ENCODE measurements at places on chromosomes 3 and 15.
A peak's percentile ranks its signal among the peaks of the same experiment; 100 is the strongest.

DNA sequence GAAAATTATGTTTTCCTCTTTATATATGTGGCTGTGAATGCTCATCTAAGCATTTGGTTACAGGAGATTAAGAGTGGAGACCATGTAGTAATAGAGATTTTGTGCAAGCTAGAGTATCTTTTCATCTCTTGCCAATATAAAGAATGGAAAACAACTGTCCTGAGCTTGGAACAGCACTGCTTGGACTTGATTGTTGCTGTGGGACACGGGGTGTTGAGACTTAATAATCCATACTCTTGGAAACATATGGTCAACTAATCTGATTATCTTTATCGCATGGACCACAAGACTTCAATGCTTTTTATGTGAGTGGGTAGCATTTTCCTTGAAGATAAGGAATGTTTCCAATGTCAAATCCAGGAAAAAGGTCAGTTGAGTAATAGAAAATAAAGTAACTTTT, 806.3 kb downstream of the DIPK2A start:
- DNase-seq, result no peak

DNA sequence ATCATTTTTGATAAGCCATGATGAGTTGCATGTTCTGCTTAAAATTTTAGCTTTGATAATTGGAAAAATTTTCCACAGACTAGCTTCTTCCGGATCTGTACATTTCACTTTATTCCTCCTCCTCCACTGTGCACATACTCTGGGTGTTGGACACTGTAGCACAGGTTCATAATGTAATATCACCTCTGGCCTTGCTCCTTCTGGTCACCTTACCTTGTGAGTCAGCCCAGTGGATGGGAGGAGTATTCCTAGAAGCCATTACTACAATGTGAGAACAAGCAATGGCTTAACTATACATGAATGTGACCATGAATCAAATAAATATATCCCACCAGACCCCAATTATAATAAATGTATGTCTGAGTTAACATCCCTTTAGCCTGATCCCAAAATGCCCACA, 6.1 kb upstream of the CDCP1 start:
- DNase-seq, result no peak

GRCh38 chr3:60542995-60543394, 708.3 kb downstream of the FHIT start:
- no peak for DNase-seq

DNA sequence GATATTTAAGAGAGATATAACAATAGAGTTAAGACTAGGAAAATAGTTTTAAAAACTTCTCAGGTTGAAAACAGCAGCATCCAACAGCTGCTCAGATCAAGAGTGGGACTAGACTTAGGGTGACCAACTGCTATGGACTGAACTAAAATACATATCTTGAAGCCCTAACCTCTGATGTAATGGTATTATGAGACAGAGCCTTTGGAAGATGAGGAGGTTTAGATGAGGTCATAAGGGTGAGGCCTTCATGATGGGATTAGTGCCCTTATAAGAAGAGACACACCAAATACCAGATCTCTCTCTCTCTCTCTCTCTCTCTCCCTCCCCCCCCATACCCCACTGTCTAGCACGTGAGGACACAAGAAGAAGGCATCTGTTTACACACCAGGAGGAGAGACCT, 37.4 kb upstream of the GALNT15 start:
- no peak for DNase-seq

GRCh38 chr15:87604857-87605446, 651.6 kb downstream of the NTRK3 start:
- no peak for DNase-seq

GRCh38 chr15:90686435-90687218, 30.5 kb upstream of the BLM start:
- DNase-seq, result peak; percentile 10

DNA sequence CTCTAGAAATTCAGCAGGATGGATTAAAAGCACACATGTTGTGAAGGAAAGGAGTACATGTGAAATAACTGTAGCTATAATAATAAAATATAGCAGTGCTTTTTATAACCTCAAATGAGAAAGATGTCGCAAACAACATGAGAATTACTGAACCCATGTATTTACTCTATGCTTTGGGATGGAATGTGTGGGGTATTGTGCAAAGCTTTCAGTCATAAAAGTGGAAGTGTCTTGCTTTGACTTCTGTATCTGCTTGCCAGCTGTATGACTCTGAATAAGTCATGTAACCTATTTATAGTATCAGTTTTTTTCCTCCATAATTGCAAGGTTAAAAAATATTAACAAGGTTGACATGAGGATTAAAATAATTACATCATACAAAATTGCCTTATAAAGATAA, 519.3 kb upstream of the CADM2 start:
- DNase-seq, result no peak

GRCh38 chr15:92886815-92887214, 13.3 kb upstream of the CHD2 start:
- DNase-seq, result no peak

DNA sequence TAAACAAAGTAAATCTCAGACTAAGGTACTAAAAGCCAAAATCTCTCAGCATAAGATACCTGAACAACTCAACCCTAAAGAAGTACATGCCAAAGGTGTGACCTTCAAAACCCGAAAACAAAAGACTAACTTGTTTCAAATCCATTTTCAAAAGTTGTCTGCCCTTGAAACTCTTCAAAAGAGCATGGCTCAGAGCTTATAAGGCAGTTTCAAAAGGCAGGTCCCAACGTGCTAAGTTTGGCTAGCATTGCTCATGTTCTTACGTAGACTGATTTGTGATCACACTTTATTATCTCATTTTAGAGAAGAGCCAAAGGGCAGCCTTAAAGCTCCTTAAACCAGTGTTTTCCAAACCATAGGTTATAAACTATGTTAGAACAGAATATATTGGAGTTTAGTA, 112.2 kb downstream of the FEZF2 start:
- DNase-seq, result no peak

GRCh38 chr15:77384589-77385359, 35.1 kb downstream of the PEAK1 start:
- no peak for DNase-seq

DNA sequence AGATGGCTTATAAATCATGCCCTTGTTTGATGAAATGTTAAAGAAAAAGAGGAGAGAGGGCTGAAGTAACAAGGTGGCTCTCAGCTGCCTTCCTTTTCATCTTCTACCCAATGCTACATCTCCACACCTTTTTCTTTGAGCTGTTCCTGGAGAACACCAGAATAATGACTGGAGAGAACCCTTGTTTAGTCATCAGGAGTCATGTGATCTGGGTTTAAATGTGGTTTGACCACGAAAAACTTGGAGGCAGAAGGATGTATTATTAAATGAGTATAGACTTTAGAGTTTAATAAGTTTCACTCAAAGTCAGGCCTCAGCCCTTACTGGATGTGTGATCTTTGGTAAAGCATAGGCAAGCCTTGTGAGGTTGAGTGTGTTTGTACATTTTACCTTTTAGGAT, 230.3 kb upstream of the TBL1XR1 start:
- peak; percentile 28 for DNase-seq

DNA sequence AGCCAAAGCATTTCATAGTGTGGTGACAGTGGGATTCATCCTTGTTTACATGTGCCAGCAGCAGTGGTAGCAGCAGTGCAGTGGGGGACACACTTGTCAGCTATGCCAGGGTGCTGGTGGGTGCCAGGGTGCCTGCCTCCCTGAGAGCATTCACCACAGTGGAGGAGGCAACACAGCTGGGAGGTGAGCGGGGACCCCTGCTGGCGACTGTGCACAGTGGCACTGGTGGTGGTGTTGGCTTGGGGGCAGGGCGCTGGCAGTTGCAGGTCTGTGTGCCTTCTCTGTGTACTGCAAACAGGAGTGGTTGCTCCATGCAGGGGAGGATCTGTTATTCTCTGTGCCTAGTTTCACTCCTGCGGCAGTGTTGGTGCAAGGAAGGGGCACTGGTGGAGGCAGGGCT, 41.2 kb downstream of the CEP63 start:
- DNase-seq, result no peak

DNA sequence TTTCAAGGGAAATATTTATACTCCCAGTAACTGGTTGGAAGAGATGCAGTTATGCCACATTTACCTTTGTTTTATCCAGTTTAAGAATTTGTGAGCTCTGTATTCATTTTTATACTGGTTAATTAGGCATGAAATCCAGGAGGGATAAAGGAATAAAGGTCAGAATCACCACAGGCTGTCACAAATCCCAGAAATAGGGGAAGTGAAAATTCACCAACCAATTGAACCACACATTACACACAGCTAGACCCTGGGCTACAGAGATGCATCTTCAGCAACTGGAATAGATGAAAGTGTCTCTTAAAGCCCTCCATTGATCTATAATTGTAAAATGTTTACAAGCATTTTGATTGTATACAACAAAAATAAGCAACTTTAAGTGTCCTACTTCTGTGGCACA, 18.5 kb downstream of the SERPINI1 start:
- DNase-seq, result no peak

GRCh38 chr15:68994981-68995761, 19.3 kb upstream of the NOX5 start:
- no peak for DNase-seq

DNA sequence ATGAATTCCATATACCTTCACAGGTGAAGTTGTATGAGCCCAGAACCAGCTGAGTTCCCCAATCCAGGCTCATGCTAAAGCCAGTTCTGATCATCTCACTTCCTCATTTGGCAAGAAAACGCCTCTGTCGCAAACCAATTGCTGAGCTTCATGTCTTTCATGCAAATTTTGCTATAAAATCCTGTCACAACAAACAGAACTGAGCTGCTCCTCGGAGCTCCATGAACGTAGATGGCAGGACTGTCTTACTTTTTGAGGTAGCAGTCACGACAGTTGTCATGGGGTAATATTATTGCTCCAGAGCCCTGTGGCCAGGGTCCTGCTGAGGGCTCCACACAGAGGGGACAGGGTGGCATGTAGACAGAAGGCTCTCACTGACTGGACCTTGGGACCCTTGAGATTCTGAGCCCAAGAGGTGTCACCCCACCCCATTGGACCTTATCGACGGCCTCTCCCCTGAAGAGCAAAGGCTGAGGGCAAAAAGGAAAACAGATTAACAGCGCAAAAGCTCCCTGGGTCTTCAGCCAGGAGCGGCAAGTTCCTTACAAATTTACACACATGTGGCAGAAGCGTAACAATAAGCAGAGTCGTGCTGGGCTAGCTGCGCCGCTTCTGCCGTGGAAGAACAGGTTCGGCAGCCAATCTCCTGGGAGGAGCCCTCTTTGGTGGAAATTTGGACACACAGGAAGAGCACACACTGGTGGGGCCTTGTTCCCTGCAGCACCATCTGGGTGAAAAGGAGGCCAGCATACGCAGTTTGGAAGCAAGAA, 249.2 kb downstream of the OPA1 start:
- DNase-seq, result peak; percentile 65

GRCh38 chr3:42979044-42979972, at the start of gene GASK1A:
TSS of gene GASK1A (plus strand) at chr3:42979311. CDS start at chr3:42979643, 332 bp downstream.
- DNase-seq, result peak; percentile 6

GRCh38 chr3:45098310-45098709, 47.9 kb downstream of the CDCP1 start:
- no peak for DNase-seq

DNA sequence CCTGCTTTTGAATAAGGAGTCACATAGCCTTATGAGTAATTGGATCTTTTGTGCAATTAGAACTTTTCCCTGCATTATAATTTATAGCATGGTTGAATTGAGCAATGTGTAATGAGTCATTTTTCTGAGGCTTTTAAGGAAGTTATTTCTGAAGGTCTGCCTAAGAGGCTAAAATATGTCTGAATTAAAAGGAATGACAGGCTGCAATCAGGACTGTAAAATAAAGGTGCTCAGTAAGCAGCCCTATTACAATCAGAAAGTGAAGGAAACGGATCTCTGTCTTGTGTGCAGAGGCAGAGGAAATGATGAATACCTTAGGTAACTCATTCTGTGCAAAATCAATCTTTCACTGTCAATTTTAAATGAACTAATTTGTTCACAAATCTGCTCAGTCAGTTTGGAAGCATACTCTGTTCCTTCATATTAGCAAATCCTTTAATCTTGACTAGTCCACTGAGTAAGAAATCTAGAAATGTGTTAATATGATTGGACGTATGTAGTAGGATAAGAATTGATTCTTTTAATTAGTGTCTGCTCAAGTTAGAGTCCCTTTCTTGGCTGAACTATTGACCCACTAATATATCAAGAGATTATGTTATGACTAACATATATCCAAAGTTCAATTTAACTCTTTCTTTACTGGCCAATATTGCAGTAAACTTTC, 290.1 kb downstream of the ZIC1 start:
- no peak for DNase-seq

- no peak for DNase-seq
Observed at GRCh38 chr15:45117308-45118130, 3.4 kb downstream of the DUOXA2 start.

- no peak for DNase-seq
Observed at GRCh38 chr3:44970926-44971490, 5.0 kb downstream of the ZDHHC3 start.

GRCh38 chr3:127791221-127791913, 30.9 kb downstream of the MGLL start:
- DNase-seq, result peak; percentile 13

DNA sequence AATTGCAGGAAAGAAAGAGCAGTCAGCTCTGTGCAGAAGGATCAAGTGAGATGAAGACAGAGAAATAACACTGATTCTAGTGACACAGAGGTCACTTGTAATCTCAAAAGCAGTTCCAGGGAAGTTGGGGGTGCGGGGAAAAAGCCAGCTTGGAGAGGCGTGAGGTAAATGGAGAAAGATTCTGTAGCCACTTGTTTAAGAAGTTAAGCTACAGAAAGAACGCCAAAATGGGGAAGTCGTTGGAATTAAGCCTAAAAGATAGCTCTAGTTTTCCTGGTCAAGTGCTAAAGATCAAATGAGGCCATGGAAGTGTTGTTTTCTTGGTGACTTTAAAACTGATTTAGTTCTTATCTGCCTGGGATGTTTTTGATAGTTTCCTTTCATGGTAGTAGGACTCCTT, 152.0 kb downstream of the GREM1 start:
- no peak for DNase-seq

GRCh38 chr3:45259133-45259532, 33.0 kb upstream of the TMEM158 start:
- DNase-seq, result no peak

GRCh38 chr3:147090461-147090860, 315.9 kb downstream of the ZIC4 start:
- DNase-seq, result no peak

DNA sequence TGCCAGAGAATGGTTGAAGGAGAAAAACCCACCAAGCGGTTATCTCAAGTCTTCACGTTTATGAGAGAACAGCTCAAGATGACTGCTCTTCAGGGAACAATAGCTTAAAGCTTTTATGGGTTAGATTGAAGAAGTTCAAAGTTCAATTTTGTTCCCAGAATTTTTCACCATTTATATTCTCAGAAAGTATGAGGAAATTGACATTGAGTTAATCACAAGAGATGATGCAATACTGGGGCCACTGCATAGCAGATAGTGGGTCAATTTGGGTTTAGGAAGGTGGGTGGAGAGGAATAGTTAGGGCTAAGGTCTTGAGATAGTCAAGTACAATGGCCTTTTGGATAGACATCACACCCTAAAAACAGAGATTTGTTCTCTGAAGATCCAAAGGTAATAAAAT, 539.3 kb downstream of the SQOR start:
- no peak for DNase-seq

- DNase-seq, result no peak
Observed at GRCh38 chr3:102745881-102746280, 311.1 kb downstream of the ZPLD1 start.

GRCh38 chr15:82081914-82082762, 36.3 kb upstream of the MEX3B start:
- no peak for DNase-seq

Measured in CD4-positive, alpha-beta T cell treated with Interleukin-1 beta for 1 hour (primary cell).